Epithelial cell of esophagus (primary cell): ENCODE measurements at places on chromosomes 12 and 14.

GRCh38 chr12:39420043-39420442, 22.9 kb downstream of the KIF21A start:
- peak; percentile 43 for DNase-seq

DNA sequence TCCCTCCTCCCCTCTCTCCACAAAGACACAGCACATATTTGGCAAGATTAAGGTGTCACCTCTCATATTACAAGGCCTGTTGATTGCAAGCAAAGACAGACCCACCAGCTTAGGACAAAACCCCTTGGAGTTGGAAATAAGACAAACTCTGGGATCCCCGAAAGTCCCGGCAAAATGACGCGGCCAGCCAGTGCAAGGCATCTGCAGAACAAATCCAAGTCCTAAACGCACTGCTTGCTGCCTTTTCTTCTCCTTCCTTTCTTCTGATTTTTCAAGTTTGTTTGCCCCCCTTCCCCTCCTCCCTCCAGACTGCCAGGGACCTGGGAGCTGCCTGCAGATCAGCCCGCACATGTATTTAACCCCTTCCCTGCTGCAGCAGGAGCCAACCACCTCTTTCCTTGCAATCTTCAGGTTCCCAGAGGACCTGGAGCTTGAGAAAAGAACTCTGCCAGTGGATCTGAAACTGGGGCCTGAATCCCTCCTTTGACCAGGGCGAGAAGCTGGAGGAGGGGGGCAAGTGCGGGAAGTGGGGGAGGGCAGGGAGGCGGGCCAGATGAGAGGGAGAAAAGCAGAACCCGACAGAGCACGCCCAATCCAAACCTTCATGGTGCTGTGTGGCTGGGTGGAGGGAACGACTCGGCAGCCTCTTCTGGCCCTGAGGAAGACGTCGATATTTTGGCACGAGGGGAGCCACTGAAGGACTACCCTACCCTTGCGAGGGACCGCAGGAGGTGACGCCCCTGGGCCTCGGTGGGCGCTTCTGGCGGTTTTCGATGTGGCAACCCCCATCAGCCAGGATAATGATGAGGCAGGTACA, 2.0 kb upstream of the NTF3 start:
- DNase-seq = no peak

- peak; percentile 78 for DNase-seq
These were observed 11.0 kb upstream of the AEBP2 start for GRCh38 chr12:19428246-19428645.

DNA sequence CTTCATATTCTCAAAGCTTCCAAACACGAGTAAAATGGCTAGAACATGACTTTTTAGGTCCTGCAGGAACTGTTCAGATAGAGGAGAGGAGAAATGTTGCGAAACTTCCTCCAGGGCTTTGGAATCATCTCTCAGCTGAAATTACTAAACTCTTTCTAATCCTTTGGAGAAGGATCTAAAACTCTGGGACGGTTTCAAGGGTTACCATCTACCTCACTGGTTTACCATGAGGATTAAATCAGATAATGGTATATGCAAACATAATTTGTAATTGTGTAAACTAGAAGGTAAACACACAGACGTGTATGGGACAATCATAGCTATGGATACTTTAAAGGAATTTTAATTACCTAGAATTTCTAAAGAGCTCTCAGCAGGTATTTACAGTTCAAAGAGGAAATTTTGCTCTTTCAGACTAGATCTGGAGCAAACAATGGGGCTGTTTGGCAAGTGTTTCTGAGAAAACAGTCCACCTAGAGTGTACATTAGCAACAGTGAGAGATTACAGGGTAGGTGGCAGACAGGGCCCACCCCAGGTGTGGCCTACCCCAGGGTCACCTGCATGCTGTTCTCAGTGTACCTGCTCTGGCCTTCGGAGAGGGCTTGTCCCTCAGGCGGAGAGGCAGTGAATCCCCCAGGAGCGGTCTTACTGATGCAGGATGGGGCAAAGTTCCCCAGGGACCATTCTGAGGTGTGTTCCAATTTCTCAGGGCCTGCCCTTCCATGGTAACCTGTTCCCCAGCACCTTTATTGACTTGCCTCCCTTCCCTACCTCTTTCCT, 124.7 kb upstream of the MAX start:
- DNase-seq = peak; percentile 72

- DNase-seq = no peak
These were observed 77.2 kb downstream of the BTG1 start for GRCh38 chr12:92068459-92068858.

DNA sequence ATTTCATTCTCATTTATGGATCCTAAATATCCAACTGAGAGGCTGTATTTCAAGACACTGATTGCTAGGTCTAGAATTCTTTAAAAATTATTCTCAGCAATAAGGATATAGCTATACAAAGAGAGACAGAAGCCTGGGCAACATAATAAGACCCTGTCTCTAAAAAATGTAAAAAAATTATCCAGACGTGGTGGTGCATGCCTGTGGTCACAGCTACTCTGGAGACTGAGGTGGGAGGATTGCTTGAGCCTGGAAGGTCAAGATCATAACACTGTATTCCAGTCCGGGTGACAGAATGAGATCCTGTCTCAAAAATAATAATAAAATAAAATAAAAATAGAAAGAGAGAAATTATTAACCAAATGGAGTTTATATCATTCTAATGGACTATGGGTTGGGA, 20.6 kb upstream of the ARID2 start:
- no peak for DNase-seq

DNA sequence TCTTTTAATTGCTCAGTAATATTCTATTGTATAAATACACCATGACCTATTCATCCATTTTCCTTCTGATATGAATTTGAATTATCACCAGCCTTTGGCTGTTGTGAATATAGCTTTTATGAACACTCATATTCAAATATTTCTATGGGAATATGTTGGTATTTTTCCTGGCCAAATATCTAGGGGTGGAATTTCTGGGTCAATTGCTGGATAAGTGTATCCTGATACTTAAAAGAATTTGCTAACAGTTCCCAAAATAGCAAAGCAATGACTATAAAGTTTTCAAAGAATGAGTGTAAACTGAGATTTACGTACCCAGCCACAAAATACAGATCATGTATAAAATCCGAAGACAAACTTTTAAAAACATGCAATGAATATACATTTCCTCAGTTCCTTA, 148.7 kb upstream of the CLEC14A start:
- no peak for DNase-seq

GRCh38 chr12:122947352-122947792, 18.9 kb downstream of the ABCB9 start:
- DNase-seq = no peak

DNA sequence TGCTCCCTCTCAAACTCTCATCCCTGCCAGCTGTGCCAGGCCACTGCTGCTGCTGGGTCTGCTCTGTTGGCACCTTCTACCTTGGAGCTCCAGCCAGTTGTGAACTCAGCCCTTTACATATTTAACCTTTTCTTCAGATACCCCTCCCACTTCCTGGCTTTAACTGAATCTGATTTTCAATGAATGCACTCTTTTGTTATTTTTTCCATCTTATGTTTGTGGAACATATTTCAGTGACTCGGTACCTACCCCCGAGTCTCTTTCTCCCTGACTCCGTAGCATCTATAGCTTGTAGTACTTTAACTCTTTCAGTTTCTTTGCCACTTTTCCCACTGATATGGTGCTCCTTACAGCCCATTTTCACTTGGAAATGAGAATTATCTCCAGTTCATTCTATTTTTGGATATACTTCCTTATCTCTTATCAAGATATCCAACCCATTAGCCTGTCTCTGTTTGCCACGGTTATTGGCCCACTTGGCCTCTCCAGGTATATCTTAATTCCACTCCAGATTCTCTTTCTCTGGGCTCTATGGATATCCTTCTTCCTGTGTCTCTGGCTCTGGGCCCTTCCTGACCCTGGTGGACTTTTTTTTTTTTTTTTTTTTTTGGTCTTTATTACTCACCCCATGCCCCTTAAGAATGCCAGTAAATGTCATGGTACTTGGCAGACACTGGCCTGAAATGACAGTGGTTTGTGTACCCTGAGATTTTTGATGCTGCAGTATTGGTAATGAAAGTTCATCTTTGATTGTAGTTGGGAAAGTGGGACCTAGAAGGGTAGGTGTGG, 62.7 kb downstream of the PELI2 start:
- DNase-seq = no peak

GRCh38 chr12:46963977-46964971, 115.1 kb upstream of the PCED1B start:
- DNase-seq = peak; percentile 79

DNA sequence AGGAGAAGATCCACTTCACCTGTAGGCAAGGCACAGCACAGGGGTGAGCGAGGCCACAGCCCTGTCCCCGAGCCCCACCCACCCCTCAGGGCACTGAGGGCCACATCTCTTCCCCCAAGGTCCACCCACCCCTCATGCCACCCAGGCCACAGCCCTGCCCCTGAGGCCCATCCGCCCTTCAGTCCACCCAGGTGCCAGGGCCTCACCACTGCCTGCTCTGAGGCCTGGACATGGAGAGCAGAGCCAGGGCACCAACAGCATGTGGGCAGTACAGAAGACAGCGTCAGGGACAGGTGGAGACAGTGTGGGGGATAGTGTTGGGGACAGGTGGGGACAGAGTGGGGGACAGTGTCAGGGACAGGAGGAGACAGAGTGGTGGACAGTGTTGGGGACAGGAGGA, 138.3 kb downstream of the TMEM121 start:
- no peak for DNase-seq

DNA sequence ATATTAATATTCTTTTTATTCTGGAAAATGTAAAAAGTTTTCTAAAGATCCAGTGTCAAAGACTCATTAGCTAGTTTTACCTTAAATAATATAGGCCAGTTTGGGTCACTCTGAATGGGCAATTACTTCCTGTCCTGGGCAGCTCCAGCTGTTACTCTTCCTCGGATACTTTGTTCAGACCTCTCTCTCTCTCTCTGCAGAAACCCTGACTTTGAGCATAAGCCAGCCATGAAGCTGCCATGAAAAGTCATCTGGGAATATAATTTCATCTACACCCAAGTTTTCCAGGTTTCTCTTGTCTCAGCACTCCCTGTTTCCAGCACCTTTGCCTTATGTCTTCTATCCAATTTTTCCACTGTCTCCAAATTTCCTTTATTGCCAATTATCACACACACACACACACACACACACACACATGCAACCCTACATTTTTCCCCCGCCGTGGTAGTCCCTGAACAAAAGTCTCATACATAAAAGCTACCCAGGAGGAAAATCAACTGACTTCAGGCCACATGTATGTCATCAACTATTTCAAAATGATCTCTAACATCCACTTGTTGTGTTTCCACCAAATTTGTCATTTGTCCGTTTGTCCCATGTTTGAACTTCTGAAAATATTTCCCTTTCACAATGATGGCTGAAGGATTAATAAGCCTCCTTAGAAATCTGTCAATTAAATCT, 318.1 kb downstream of the SSPN start:
- DNase-seq = no peak

DNA sequence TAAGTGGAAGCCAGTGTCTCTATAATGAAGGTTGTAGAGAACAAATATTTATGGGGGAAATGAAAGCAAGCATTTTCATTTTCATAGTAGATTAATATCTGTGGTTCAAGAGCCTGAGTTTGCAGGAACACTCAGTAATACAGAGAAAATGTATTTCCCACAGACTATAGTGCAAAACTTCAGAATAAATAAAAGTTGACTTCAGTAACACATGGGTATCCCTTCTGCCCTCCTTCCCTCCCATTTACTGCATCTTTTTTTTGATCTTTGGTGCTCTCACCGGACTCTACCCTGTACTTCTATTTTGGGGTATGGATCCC, 75.3 kb upstream of the AMN1 start:
- no peak for DNase-seq

- DNase-seq = no peak
These were observed 285.1 kb upstream of the NOS1 start for GRCh38 chr12:117646520-117646919.

- DNase-seq = peak; percentile 13
These were observed 5.9 kb downstream of the TOMM20L start for GRCh38 chr14:58401587-58401986.

GRCh38 chr12:79067977-79068376, 203.4 kb downstream of the SYT1 start:
- no peak for DNase-seq

DNA sequence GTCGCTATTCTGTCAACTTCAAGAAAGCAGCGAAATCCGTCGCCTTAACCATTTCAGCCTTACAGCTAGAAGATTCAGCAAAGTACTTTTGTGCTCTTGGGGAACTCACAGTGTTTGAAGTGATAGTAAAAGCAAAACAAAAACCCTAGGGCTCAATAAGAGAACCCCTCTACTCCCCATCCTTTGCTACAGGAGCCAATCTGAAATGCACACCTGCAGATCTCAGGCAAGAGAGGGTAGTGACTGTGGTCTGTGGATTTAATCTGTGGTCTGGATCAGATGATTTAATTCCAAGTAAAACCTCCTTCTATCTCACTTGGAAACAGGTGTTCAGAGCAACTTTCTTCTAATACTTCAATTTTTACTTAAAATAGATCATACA, 422.9 kb upstream of the OR4E1 start:
- DNase-seq = no peak

DNA sequence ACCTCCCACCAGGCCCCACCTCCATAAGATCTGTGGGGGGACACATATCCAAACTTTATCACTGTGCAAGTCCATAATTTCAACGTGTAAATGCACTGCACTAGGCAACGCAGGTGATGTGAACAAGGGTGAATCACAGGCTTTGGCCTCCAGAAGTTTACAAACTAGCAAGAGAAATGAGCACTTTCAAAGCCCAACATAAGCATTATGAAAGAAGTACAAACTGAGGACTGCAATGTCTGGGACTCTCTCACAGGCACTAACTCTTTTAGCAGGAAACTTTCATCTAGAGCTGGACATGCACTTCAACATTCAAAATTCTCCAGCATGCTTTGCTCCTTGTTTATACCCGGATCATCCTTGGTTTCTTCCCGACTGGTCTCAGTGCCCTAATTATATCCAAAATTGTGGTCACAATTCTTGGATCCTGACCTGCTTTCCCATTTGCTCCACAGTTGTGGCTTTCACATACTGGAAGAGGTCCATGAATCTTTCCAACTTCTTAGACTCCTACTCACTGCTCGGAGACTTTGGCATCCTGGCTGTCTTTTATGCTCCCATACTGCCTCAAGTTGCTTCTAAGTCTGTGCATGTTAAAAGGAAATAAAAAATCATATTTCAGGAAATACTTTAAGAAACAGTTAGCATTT, 44.9 kb upstream of the STRAP start:
- no peak for DNase-seq

GRCh38 chr12:55250944-55251343, 6.5 kb downstream of the OR6C74 start:
- DNase-seq = peak; percentile 10

GRCh38 chr14:94689218-94689984, 77.2 kb downstream of the SERPINA3 start:
- DNase-seq = peak; percentile 14

GRCh38 chr12:22797701-22798100, 172.7 kb downstream of the ETNK1 start:
- DNase-seq = no peak

- DNase-seq = no peak
These were observed 179.7 kb upstream of the PLXNC1 start for GRCh38 chr12:93968536-93969285.
